T follicular helper cell (primary cell): ENCODE measurements at places on chromosomes 7 and 10.

- no peak for DNase-seq
Observed at GRCh38 chr10:73414230-73414945, 530 bp upstream of the ANXA7 start.

DNA sequence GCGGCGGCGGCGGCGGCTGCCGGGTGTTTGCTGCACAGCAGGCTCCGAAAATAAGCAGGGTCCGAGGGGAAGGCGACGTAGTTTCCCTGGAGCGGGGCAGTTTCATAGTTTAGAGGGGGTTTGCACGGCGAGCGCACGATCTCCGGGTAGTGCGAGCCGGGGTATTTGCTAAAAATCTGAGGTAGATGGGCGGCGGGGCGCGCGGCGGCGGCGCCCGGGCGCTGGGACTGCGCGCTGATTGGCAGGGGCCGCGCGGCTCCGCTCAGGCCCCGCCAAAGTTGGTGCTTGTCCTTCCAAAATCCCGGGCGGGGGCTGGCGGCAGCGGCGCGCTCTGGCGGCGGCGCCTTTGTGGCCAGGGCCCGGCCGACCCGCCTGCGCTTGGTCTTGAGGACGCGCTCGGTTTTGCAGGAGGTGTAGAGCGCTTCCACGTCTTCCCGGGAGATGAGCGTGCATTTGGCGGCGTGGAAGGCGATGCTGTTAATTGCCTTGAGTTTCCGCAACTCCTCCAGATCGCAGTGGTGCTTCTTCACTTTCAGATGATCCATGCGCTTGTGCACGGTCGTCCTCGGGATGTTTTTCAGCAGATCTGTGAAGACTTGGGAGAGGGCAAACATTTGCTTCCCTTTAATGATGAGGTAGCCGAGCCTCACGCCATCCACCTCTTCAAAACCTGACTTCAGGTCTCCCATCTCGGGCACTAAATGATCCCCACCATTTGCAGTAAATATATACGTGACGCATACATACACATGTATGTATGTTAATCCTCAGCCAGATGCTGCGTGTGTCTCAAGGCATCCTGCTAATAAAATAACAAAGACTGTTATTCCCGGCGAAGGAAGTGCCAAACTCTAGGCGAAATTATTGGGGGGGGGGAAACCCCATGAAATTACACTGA lies 8.1 kb downstream of the SKIDA1 start:
- DNase-seq = no peak

DNA sequence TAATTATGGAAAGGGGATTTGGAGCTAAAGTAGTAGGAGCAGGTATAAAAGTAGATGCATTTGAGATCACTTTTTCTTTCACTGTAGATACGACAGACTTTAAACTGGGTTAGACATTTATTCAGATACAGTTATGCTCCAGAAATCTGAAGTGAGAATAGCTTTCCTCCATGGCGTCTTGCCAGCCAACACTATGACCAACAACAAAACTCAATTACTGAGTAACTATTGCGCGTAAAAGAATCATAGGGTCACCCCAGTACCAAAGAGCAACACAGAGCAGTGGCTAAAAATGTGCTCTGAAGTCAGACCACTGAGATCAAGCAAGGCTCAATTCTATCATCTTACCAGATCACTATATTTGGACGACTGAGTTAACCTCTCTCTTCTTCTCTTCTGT lies 262.5 kb upstream of the SORCS1 start:
- no peak for DNase-seq

DNA sequence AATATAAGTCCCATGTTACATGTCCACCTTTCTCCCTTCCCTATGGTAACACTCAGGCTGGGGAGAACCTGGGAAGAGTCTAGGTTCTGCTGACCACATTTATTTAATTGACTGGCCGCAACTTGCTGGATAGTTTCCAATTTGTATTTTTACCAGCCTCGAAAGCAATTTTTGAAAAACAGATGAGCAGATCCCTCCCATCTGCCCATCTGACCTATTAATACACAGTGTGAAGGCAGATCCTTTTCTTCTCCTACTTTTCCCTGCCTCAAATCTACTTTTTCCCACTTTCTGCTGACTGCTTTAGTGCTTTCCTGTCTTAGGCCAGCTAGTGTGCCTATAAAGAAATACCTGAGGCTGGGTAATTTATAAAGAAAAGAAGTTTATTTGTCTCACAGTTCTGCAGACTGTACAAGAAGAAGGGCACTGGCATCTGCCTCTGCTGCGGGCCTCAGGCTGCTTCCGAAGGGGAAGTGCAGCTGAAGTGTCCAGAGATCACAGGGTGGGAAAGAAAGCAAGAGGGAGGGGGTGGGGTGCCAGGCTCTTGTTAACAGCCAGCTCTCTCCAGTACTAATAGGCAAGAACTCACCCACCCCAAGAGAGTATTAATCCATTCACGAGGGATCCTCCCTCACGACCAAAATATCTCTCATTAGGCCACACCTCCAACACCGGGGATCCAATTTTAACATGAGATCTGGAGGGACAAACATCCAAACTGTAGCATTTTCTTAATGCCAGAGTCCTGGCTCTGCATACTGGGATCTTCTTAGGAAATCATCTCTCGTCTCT lies 336.0 kb upstream of the IGFBP3 start:
- DNase-seq = no peak

GRCh38 chr10:59819683-59820082 lies 66.4 kb upstream of the MRLN start:
- no peak for DNase-seq

- no peak for DNase-seq
Observed at GRCh38 chr7:114791771-114792170, 130.1 kb upstream of the MDFIC start.

- no peak for DNase-seq
Observed at GRCh38 chr10:124091646-124092249, 1.6 kb downstream of the CHST15 start.

DNA sequence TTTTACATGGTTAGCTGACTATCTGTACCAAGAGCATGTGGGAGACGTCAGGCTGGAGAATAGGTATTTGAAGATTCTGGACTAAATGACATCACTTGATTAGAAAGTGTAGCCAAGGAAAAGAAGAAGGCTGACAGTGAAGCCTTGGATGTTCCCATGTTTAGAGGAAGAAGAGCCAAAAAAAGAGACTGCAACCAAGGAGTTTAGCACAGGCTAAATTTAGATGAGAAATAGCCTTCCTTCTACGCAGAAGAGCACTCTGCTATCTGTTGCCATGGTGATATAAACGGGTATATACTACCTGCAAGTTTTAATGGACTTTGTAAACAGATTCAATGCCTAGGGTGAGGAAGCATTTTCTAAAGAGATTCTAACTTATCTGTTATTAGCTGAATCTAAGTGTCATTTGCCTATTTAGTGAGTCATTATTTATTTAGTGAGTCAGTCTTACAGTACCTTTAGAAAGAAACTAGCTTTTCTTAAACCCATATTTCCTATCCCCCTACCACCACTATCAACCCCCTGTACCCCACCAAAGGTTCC lies 69.8 kb downstream of the CDK6 start:
- no peak for DNase-seq

DNA sequence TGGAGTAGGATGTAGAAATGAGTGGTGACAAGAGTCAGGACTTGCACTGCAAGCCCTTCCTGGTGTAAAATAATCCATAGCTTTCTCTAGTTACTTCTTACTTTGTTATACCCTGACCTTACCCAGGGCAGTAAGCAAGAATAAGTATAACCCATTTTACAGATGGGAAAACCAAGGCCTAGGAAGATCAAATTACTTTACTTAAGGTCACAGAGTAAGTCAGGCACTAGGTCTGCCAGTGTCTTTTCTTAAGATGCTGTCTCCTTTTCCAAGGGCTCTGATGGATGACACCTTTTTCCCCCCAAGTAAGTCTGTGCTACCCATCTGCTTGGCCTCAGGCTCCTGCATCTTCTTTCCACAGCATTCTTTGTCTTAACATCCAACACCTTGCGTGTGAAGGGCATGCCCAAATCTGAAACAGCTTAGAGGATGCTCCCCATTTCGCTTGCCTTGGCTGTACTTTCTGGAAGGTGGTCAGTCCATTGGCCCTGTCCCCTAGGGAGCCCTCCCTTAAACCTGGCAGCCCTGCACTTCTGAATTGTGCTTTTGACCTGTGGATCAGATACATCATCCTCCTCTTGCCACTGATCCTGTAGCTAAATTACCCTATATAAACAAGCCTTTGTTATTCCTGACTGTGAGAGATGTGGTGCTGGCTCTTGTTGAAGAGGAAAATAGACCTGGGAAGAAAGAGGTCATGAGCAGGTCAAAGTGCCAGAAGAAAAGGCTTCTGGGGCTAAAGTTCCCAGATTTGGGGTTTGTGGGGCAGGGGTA lies 168.6 kb downstream of the LRMDA start:
- no peak for DNase-seq

DNA sequence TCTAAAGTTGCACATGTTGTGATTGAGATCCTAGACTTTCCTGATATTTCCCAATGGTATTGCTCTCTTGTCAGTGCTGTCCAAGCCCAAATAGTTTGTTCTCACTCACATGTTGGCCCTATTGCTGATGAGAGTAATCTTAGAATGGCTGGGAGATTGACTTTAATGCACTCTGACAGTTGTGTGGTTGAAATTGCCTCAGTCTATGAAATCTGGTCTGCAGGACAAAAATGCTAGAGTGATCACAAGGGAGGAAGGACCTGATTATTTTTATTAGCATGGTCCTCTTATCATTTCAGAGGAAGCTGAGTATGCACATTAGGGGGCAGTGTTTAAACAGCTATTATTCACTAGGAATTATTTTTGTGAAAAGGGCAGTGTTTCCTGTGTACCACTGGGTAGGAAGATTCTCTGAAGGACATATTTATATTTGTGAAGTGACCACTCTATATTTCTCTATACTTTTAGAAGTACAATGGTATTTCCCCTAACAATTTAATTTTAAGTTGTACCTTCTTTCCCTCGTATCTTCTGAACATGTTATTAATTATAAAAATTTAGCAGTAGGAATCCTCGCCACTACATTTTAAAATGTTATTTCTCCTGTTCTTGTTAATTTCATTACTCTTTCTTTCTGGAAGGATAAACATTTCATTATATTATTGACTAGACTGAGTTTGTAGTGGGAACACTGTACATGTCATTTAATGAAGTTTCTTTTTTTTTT lies 64.4 kb downstream of the SUGCT start:
- no peak for DNase-seq

- no peak for DNase-seq
Observed at GRCh38 chr7:74575811-74576210, 81.7 kb upstream of the GTF2I start.

DNA sequence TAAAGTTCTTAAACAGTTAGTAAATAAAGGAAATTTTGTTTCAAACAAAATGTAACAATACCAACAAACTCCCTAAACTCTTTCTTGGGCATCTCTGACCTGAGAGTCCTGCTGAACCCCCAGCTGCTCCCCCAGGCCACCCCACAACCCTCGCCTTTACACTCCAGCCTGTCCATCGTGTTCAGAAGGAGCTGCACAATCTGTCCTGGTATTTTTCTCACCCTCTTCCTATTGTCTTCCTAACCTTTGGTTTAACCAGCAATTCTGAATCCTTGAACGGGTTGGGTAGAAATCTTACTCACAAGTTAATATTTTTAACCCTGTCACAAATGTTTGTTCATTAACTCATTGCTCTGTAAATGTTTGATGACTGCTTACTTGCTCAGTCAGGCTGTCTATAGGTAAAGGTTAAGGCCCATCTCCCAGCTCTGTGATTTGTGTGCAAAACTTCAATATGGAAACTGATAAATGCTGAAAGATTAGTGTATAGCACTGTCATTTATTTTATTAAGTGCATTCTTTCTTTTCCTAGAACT lies 16.8 kb downstream of the SFRP4 start:
- no peak for DNase-seq

GRCh38 chr10:71606257-71607081 lies 113.1 kb downstream of the C10orf105 start:
- no peak for DNase-seq

- DNase-seq = no peak
Observed at GRCh38 chr10:61896854-61897661, 4.4 kb upstream of the ARID5B start.

- DNase-seq = no peak
Observed at GRCh38 chr7:12066521-12066920, 144.6 kb upstream of the TMEM106B start.

DNA sequence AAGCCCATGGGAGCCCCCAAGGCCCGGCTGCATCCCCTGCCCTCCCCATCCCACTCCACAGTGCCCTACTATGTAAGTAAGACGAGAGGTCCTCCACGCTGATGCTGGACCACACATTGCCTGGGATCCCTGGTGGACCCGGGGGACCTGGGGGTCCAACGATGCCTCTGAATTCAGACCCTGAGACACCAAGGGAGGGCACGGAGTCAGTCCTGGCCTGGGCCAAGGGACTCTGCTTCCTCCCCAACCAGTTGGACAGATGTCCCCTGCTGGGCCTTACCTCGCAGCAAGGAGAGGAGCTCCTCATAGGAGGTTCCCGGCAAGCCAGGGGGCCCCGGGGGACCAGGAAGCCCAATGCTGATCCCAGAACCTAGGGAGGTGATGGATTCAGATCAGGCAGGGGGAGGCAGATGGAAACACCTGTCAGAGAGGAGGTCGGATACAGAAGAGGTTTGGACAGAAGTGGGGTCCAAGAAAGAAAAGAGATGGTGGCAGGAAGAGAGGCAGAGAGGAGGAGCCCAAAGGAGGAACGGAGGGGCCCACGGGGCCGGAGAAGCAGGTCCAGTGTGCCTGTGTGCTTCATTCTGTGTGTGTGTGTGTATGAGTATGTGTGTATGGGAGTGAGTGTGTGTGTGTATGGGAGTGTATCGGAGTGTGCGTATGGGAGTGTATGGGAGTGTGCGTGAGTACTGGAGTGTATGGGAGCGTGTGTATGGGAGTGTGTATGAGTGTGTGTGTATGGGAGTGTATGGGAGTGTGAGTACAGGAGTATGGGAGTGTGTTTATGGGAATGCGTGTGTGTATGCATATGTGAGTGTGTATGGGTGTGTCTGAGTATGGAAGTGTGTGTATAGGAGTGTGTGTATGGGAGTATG lies 50.2 kb downstream of the COL17A1 start:
- no peak for DNase-seq

DNA sequence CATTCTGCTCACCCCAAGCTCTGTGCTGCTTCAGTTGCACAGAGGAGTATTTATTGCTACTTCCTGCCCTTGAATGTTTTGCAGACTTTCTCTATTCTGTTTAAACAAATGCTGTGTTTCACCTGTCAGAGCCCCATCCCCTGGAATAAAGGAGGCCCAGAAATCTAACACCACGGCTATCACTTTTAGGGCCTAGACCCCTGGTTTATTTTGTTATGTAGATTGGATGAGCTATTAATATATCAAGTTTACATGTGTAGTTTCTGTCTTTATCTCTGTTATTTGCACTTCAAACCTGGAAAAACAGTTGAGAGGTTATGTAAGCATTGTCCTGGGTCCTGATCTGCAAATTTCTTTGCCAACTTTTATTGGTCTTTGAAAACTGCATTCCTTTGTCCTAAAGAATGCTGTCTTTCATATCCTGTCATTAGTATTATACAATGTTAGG lies 630.1 kb downstream of the PARD3 start:
- DNase-seq = no peak

GRCh38 chr7:27345997-27346396 lies 103.4 kb downstream of the EVX1 start:
- no peak for DNase-seq

GRCh38 chr10:104445359-104445758 lies 91.7 kb downstream of the CFAP58 start:
- DNase-seq = no peak

- no peak for DNase-seq
Observed at GRCh38 chr7:151273651-151274390, 25.3 kb upstream of the SMARCD3 start.

- DNase-seq = no peak
Observed at GRCh38 chr10:114715171-114715670, 57.1 kb upstream of the ABLIM1 start.

- DNase-seq = no peak
Observed at GRCh38 chr10:113337142-113337541, 215.7 kb upstream of the HABP2 start.

- DNase-seq = no peak
Observed at GRCh38 chr10:7533657-7534479, 123.0 kb upstream of the SFMBT2 start.
